ENCODE measurements at places on chromosomes 4 and X. TPM values are rescaled to one million over a fixed set of nuclear protein-coding genes. Genes with fewer than 3 reads are reported as not detected.

CTPS2 gene
- 16.0 TPM for total RNA-seq

RAPGEF2 gene
- total RNA-seq, result 73.1 TPM

SRPX gene
- total RNA-seq, result 26.0 TPM

UBE2A gene
- total RNA-seq, result 92.6 TPM

CT45A2 gene
- total RNA-seq, result not detected

DNA sequence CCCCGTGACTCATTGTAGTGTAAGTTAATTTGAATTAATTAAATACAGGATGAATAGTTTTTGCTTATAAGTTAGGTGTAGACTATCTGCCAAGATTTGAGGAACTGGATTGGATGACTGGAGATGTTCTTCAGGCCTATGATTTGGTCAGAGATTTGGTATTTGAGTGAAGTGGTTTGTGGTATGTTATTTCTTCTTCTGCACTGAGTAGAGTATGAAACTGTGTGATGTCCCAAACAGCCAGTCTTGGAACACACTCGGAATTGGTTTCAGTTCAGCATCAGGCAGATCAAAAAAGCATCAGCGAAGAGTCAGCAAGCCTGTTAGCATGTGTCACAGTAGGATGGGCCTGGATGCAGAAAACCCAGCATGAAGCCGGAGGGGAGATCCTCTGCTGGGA lies 294.1 kb downstream of the ARHGAP10 start:
- no peak for DNase-seq

- DNase-seq, result no peak
Observed at GRCh38 chr4:147303174-147303872, 177.6 kb upstream of the EDNRA start.

DNA sequence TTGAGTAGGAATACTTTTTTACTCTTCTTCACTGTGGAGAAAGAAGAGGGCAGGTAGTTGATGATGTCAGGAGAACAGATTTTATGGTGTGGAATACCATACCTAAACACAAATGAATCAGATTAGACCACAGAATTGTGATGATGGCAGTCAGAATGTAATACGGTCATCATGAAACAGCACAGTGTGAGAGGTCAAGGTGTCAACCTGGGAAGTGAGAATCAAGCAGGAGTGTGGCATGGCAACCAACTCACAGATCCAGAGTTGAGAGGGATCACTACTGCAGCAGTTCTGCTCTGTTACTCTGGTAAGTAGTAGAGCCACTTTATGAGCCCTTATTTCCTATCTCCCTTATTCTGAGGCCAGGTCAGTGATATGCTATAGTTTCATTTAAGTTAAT lies 27.7 kb downstream of the METTL14 start:
- no peak for DNase-seq

GRCh38 chr4:42843694-42844093 lies 48.8 kb upstream of the GRXCR1 start:
- no peak for DNase-seq

- peak; percentile 62 for DNase-seq
Observed at GRCh38 chr4:184473499-184474262, 669 bp downstream of the IRF2 start.

DNA sequence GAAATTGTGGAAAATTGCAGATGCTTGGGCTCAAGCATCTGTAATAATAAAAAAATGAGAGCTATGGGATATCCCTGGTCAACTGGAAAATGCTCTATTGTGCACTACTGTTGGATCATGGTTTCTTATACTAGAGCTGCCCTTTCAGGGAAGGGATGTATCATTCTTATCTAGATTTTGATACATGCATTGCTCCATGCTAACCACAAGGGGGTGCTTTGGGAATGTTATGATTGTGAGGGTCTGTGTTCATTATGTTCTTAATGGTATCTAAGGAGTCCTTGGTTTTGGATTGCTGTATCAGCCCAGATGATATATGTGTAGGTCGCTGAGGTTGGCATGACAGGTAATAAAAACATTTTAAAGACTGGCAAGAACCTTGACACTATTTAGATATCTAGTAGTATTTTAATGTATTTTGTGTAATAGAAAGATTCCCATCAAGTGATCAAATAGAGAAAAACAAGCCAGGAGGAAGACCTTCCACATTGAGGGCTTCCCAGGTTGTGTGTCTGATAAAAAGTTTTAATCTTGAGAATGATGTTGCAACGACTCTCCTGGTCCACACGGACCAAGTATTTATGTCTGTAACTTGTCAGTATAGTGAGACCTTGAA lies 49.2 kb upstream of the TLR2 start:
- no peak for DNase-seq

DNA sequence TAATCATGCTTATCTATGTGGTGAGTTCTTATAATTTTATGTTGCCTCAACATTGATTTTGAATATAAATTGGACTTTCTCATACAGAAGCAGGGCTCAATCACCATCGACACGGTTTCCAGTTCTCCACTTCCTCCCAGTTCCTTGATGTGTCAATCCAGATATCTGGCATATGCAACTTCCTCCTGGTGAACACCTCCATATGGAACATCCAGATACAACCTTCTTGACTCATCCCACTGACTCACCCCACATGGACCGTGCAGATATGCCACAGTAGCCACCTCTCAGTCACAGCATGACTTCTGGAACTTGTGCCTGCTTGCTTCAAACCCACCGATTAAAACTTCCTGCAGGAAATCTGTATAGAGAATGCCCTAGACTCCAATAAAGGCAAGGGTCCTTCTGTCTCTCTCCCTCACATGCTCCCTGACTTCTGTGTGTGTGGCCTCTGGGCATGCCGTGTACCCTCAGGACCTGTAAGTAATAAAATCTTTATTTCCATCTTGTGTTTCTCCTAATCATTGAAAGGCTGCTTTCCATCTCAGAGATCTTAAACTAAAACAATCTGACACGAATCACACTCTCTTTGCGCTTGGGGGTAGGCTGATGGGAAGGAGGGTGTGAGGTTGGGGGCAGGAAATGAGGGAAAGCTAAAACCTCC lies 67.0 kb downstream of the HTRA3 start:
- no peak for DNase-seq

DNA sequence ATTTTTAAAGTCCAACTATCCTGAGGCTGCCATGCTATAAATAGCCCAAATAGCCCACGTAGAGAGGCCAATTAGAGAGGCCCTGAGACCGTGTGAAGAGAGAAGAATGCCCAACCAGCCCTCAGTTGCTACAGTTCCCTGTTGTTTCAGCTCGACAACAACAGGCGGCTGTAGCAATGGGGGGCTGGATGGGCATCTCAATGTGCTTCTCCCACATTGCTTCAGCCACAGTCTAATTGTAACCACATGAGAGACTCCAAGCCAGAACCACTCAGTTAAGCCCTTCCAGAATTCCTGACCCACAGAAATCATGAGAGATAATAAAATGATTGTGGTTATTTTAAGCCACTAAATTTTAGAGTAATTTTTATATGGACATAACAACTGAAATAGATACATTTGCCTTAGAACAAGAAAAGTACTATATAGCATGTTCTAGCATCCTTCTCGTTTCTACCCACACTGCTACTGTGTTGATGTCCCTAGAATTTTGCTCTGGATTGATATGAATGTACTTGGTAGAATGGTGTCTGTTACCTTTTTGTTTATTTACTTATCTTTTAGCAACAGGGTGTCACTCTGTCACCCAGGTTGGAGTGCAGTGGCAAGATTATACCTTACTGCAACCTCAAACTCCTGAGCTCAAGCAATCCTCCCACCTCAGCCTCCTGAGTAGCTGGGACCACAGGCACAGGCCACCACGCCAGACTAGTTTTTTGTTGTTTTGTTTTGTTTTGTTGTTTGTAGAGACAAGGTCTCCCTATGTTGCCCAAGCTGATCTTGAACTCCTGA lies 436.4 kb downstream of the BCOR start:
- no peak for DNase-seq

DNA sequence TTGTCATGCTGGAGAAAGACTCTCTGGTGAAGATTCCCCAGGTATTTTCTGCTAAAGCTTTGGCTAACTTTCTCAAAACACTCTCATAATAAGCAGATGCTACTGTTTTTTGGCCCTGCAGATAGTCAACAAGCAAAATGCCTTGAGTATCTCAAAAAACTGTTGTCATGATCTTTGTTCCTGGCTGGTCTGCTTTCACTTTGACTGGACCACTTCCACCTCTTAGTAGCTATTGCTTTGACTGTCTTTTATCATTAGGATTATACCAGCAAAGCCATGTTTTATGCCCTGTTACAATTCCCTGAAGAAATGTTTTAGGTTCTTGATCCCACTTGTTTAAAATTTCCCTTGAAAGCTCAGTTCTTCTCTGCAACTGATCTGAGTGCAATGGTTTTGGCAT lies 231.5 kb downstream of the SLC7A11 start:
- no peak for DNase-seq

Measured in left colon (tissue), 2 donors.